ENCODE measurements at places on chromosomes 7 and 10.

DNA sequence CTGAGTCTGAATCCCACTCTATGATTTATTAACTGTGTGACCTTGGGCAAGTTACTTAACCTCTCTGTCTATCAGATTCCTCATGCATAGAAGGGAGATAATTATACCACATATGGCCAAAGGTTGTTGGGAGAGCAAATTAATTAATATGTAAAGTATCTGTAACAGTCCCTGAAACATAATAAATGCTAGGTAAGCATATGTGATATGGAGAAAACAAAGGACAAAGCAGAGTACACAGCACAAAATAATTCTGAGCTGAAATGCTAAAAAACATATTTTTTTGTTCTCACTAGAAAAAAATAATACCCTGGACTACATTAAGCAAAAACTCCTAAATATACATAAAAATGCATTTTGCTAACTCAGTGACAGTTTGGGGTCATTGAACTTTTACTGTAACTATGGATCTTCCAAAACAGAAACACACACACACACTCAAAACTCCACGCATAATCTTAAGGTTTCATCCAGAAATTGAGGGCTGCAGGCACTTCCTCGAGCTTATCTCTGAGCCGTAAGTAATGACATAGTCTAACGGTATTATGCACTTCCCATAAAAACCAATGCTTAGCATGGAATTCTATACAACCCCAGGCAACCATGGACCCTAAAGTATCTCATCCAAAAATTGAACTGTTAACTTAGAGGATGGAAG lies 201.7 kb upstream of the PTN start:
- no peak for DNase-seq

GRCh38 chr7:42315631-42316030 lies 78.6 kb upstream of the GLI3 start:
- no peak for DNase-seq

DNA sequence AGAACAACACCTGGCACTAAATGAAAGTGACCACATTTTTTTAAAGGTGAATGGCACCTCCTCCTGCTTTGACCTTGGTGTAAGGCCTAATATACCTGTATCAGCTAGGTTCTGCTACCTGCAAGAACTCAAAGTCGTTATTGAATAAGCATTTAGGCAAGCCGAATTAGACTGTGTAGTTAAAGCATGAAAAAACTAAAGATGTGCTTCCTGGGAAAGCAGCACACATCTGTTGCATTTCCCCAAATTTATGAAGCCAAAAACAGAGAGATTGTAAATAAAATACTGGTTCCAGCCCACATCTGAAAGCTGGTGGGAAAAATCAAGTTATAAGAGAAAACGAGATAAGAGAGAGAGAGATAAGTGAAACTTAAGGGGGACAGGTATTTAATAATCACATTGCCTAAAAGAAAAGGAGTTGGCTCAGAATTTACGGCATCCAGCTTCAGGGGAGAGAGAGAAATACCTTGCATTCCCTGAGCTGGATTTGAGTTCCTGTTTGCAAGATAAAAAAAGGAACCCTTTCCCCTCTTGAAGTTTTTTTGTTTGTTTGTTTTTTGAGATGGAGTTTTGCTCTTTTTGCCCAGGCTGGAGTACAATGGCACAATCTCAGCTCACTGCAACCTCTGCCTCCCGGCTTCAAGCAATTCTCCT lies 1.8 kb upstream of the XPNPEP1 start:
- no peak for DNase-seq

DNA sequence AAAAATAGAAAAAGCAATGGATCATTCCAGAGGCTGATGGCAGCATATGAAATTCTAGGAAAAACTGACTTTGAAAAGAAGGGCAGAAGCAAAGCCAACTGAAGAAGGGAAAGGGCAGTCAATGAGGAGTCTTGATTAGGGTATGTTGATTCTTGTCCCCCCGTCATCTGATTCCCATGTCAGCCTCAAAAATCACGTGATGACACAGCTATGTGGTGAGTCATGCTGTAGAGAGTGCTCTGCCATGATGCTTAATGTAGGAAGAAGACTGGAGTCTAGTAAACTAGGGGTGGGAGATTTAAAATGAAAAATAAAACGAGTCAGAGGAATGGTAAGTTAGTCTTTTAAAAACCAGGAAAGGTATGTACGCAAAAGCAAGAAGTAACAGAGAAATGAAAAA lies 3.9 kb upstream of the POU6F2 start:
- no peak for DNase-seq

- no peak for DNase-seq
Measured at GRCh38 chr7:94605031-94605430, 50.9 kb downstream of the SGCE start.

- no peak for DNase-seq
Measured at GRCh38 chr10:46255801-46256747, 30.7 kb upstream of the ANTXRL start.

DNA sequence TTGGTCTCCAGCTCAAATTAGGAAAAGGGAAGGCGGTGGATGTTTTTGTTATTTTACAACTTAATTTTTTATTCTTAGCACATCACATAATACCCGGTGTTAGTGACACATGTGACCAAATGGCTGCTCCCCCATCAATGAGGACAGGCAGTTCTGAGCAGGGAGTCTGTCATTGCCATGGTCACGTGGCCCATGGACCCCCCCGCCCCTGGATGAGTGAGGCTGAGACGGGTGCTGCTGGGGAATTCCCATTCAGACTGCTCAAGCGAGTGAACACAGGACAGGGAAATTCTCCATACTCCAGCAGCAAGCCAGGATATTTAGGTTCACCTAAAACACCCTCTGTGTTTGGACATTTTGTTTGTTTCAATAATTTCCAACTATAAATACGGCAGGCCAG lies 34.7 kb upstream of the SLC35B4 start:
- DNase-seq: no peak

GRCh38 chr10:3538291-3538655 lies 246.7 kb downstream of the KLF6 start:
- no peak for DNase-seq

DNA sequence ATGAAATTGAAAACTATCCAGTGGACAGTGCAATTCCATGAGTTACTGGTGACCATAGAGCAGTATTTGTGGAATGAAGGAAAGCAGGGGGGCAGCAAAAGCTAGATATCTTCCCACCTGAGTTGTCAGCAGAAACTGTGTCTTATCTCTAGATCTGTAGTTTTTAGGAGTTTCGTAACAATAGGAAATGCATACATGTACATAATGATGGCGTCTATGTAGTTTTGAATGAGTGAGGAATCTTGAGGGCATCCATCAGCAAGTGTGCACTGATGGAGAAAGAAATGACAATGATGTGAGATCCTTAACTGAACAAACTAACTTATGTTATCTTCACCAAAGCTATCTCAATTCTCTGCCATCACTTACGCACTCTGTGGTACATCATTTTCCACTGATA lies 114.5 kb downstream of the LRRC4 start:
- no peak for DNase-seq

DNA sequence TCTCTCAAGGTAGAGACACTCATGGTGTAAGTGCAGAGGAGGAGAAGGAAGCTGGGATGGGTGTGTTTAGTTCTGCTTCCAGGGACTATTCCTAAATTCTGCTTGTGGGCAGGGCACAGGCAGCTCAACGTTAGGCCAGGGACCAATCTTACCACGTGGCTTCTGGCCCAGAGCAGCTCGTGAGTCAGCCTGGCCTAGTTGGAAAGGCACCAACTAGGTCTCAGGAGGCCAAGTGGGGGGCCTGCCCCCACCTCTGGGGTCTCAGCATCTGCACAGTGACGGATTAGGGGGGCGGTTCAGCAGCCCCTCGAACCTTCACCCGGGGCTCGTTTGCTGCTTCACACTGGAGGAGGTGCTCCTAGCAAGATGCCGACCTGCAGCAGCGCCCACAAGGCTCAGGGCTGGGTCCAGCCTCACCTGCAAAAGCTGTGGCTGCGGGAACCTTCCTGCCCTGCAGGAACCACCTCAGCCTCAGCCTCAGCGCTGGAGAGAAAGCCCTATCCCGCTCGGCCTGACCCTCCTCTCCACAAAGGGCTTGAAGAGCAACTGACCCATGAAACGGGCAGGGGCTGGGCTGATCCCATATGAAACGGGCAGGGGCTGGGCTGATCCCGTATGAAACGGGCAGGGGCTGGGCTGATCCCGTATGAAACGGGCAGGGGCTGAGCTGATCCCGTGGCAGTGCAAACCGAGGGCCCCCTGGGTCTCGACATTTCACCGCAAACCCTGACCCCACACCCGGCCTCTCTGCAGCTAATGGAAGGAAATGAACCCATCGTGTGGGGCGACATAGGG lies 447.4 kb downstream of the DNAJB6 start:
- DNase-seq: no peak

DNA sequence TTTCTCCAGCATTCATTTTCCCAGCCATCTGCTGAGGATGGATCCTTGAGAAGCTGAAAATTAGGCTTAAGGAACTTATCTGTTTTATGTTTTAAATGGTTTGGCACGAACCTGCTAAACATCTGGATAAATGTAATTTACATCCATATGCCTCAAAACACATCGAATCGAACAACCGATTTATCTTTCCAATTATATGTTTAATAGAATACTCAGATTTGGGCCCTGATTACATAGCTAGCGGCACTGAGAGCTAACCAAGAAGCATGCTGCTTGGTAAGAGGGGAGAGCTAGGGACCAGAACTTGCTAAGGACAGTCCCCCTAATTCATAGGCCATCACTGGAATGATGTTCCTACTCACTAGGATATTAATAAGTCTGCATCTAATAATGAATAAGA lies 144.4 kb downstream of the BUB3 start:
- no peak for DNase-seq

- no peak for DNase-seq
Measured at GRCh38 chr7:50121286-50121685, 28.2 kb upstream of the ZPBP start.

DNA sequence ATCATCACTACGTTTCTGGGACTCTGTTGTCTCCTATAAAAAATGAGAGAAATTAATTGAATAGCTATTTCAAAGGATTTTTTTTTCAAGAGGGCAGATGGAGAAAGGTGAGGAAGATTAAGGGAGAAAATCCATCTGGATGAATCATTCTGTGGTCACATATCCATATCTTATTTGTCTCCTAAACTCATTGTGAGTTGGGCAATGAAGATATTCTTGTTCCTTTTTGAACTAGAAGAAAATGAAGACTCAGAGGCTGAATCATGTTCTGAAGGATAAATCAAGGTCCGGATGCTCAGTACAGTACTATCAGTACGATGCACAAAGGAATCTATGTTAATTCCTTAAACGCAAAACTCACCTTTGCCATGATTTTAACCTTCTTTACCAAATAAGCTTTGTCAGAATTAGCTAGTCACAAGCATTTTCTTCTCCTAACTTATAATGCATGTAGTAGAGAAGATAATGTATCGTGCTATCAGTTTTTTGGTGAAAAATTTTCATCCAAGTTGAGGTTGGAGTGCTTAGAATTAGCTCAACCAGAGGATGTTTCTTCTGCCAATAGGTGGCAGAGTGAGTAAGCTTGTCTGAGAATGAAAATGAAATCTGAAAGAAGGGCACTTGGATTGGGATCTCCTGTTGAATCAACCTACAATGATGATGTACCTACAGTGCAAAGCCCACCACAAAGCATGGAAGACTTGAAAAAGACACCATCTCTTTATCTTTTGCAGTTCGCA lies 446.9 kb downstream of the KIF20B start:
- no peak for DNase-seq

Data from C1 segment of cervical spinal cord (tissue), 14 donors.